ENCODE measurements at places on chromosomes 6 and 20.

DNA sequence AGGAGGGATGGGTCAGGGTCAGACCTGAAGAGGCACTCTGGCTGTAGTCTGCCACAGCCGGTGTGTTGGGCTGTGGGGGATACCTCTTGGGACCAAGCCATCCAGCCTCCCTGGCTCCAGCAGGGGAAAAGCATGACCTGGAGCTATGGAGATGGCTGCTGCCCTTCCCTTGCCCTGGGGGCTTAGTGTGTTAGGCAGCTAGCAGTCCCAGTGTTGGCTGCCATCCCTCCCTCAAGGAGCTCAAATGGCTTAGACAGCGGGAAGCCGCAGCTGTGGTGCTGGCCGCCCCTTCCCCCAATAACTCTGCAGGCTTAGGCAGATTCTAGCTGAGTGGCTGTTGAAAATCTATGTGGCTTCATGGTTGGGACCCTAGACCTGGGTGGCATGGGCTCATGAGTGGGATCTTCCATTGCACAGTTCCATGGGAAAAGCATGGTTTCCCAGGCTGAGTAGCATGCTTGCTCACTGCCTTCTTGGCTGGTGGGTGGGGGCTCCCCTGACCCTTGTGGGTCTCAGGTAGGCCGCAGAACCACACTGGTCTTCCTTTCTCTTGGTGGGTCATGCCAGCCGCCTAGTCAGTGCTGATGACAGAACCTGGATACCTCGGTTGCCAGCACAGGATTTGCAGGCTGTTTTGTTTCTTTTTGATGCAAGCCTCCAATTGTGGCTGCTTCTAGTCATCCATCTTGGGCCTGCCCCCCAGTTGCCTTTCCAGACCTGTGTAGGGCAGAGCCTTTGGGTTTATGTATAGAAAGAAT is 69.0 kb upstream of the AHI1 start:
- DNase-seq, result no peak

DNA sequence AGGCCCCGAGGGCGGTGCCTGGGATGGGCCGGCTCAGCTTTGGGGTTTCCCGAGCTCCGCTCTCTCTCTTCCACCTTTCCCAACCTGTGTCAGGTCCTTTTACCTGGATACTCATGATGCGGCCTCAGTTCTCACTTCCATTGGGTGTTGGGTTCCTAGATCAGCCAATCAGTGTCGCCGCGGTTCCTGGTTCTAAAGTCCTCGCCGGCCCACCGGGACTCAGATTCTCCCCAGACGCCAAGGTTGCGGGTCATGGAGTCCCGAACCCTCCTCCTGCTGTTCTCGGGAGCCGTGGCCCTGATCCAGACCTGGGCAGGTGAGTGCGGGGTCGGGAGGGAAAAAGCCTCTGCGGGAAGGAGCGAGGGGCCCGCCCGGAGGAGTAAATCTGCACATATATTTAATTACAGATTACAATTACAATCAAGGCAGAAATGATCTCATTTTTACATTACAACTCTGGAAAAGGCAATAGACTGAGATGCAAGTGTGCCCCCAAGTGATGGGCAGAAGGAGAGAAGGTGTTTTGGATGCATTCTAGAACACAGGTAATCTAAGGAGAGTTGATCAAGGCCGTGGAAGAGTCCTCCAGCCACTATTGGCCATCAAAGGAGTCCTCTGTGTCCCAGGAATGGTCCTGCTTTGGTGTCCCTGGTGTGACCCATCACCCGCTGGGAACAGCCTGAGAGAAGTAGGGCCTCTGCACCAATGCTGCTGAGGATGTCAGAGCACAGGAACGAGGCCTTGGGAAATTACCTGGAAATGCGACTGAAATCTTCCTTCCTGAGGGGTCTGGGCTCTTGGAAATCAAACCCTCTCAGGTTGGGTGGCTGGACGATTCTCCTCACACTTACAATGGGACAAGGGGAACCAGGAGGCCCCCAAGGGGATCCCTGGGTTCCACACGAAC is 34.7 kb upstream of the MICB start:
- peak; percentile 77 for DNase-seq

DNA sequence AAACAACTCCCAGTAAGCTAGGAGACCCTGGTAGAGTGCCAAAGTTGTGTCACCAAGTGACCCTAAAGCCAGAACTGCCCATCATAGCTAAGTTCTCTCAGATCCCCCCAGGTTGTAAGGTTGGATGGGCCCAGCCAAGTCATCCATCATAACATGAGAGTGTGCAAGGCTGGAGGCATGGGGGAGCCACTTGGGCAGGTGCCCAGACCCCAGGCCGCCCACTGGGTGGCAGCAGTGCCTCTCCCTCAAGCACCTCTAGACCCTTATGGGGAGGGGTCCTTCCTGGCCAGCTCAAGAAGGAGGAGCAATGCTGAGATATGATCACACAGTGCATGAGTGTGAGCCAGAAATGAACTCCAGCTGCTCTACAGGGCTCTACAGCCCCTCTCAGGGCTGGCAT is 154.5 kb downstream of the MYLK4 start:
- DNase-seq, result no peak

- no peak for DNase-seq
These were observed 81.4 kb downstream of the PDE10A start for GRCh38 chr6:165581678-165582077.
